Activated CD8-positive, alpha-beta memory T cell treated with anti-CD3 and anti-CD28 coated beads, Interleukin-2, amount 10 ng/mL, durations not matched to agents 7 days and 5 days (primary cell): ENCODE measurements at places on chromosomes 11 and 22.

DNA sequence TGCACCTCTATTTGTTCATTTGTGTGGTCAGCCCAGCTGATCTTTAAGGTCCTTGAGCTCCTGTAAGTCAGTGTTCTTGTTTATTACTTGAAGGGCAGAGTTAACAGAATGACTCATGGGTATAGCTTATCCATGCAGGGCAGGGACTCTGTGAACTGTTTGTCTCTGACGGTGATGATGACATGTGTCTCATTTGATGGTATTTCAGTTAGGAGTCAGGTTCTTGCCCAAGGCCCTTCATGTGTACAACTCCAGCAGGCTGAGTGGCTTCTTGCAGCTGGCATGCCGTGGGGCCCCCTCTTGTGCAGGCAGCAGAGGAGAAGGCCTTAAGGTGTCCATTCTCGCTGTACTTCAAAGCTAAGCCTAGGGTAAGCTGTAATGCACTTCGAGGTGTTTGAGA is 165.1 kb downstream of the DBX1 start:
- H3K27me3 ChIP-seq: peaks cover 7% of the 10 kb centered on the region
- no peaks in the 10 kb centered on the region for H3K4me1 ChIP-seq
- no peak overlapping the region for H3K27ac ChIP-seq
- DNase-seq: no peak
- H3K4me3 ChIP-seq: no peak overlapping the region

GRCh38 chr11:102603091-102603490 is 22.0 kb downstream of the MMP20 start:
- no peaks in the 10 kb centered on the region for H3K27me3 ChIP-seq
- H3K27ac ChIP-seq: no peak overlapping the region
- H3K4me3 ChIP-seq: no peak overlapping the region
- peaks cover 21% of the 10 kb centered on the region for H3K4me1 ChIP-seq
- no peaks in the 10 kb centered on the region for H3K36me3 ChIP-seq
- no peak for DNase-seq

GRCh38 chr11:128318856-128319474 is 268.4 kb downstream of the ETS1 start:
- H3K27ac ChIP-seq: peak overlapping the region; percentile 89
- H3K4me3 ChIP-seq: no peak overlapping the region
- H3K36me3 ChIP-seq: peaks cover 53% of the 10 kb centered on the region

GRCh38 chr11:66844496-66845142 is 1.4 kb downstream of the RCE1 start:
- H3K27ac ChIP-seq: peak overlapping the region; percentile 95
- H3K4me1 ChIP-seq: peaks cover 42% of the 10 kb centered on the region
- H3K27me3 ChIP-seq: no peaks in the 10 kb centered on the region
- H3K36me3 ChIP-seq: peaks cover 15% of the 10 kb centered on the region
- peak overlapping the region; percentile 92 for H3K4me3 ChIP-seq

GRCh38 chr11:114194702-114195101 is 101.5 kb upstream of the NNMT start:
- peaks cover 10% of the 10 kb centered on the region for H3K36me3 ChIP-seq
- DNase-seq: no peak
- peaks cover 5% of the 10 kb centered on the region for H3K4me1 ChIP-seq
- H3K4me3 ChIP-seq: no peak overlapping the region

- H3K4me1 ChIP-seq: no peaks in the 10 kb centered on the region
- H3K27me3 ChIP-seq: peaks cover 14% of the 10 kb centered on the region
- no peaks in the 10 kb centered on the region for H3K36me3 ChIP-seq
- no peak for DNase-seq
- H3K27ac ChIP-seq: no peak overlapping the region
Observed at GRCh38 chr22:44540756-44541670, 43.0 kb upstream of the RTL6 start.

DNA sequence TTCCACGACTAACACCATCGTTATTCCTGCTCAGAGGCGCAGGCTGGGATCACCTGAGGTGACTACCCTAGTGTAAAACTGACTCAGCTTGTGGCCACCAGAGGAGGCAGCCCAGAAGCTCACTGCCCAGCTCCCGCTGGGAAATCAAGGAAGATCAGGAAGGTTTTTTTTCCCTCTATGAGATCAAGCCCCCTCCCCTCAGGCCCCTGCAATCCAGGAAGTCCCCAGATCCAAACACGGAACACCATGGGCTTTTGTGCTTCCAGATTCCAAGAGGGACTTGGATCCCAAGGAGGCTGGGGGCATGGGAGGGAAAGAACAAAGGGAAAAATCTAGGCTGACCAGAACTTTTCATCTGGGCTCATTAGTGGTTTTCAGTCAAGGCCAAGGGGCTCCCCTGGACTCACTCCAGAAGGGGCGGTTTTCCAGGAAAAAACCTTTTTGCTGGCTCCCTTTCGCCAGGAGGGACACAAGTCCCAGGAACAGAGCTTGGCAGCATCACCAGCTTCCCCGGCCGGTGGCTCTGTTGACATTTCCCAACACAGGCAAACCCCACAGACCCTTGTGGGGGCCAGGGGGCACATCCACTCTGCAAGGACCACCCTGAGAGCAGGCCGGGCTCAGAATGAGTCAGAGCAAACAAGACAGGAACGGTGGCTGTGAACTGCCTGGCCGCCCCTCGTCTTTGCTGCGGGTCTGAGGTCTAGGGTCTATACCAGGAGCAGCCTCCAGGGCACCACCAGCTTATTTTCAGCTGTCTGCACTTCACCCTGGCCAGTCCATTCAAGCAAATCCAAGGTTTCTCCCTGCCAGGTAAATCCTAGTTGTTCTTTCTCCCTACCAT is 36.8 kb downstream of the MYH9 start:
- H3K4me3 ChIP-seq: no peak overlapping the region
- no peak for DNase-seq
- peak overlapping the region; percentile 86 for H3K27ac ChIP-seq
- H3K36me3 ChIP-seq: peaks cover 50% of the 10 kb centered on the region
- no peaks in the 10 kb centered on the region for H3K27me3 ChIP-seq

- H3K4me3 ChIP-seq: no peak overlapping the region
- no peak overlapping the region for H3K27ac ChIP-seq
- no peaks in the 10 kb centered on the region for H3K27me3 ChIP-seq
- no peaks in the 10 kb centered on the region for H3K4me1 ChIP-seq
Observed at GRCh38 chr22:46103181-46103580, 47.1 kb upstream of the PPARA start.

- no peak for DNase-seq
- H3K4me3 ChIP-seq: no peak overlapping the region
- no peaks in the 10 kb centered on the region for H3K4me1 ChIP-seq
- H3K27ac ChIP-seq: no peak overlapping the region
- peaks cover 23% of the 10 kb centered on the region for H3K36me3 ChIP-seq
Observed at GRCh38 chr11:77968337-77968736, 26.1 kb downstream of the INTS4 start.

GRCh38 chr22:28111501-28112189 is 192.6 kb upstream of the PITPNB start:
- H3K4me3 ChIP-seq: no peak overlapping the region
- peaks cover 8% of the 10 kb centered on the region for H3K27me3 ChIP-seq
- no peaks in the 10 kb centered on the region for H3K4me1 ChIP-seq
- no peaks in the 10 kb centered on the region for H3K36me3 ChIP-seq
- no peak for DNase-seq

- H3K27me3 ChIP-seq: no peaks in the 10 kb centered on the region
- no peak overlapping the region for H3K27ac ChIP-seq
- no peaks in the 10 kb centered on the region for H3K4me1 ChIP-seq
- H3K36me3 ChIP-seq: no peaks in the 10 kb centered on the region
- no peak for DNase-seq
- no peak overlapping the region for H3K4me3 ChIP-seq
Observed at GRCh38 chr22:43053176-43053575, 36.0 kb downstream of the TTLL1 start.

GRCh38 chr11:124880290-124880611 is 15.0 kb downstream of the ROBO3 start:
- no peak for DNase-seq
- no peaks in the 10 kb centered on the region for H3K36me3 ChIP-seq
- peaks cover 15% of the 10 kb centered on the region for H3K4me1 ChIP-seq
- H3K27me3 ChIP-seq: peaks cover 5% of the 10 kb centered on the region
- H3K4me3 ChIP-seq: no peak overlapping the region

DNA sequence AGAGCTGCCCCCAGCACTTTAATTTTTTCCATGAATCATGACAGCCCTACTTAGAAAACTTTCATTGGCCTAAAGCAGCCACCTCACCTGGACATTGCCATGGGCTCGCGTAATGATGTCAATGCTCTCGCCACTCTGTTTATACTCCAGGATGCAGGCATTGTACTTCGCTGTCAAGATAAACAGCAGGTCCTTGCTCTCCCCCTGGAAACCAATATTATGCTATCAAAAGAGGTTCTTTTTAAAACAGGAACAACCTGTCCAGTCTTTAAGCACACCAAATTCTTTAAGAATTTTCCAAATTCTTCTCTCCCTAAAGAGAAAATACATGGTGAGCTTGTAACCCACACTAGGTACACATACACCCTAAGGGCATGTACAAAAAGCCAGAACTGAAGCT is 3.0 kb downstream of the DDB1 start:
- no peaks in the 10 kb centered on the region for H3K27me3 ChIP-seq
- no peak overlapping the region for H3K27ac ChIP-seq
- H3K36me3 ChIP-seq: peaks cover 45% of the 10 kb centered on the region
- H3K4me3 ChIP-seq: no peak overlapping the region
- peaks cover 64% of the 10 kb centered on the region for H3K4me1 ChIP-seq
- DNase-seq: no peak

GRCh38 chr11:8689726-8690255 is 7.2 kb downstream of the RPL27A start:
- no peaks in the 10 kb centered on the region for H3K27me3 ChIP-seq
- H3K4me3 ChIP-seq: peak overlapping the region; percentile 97
- H3K27ac ChIP-seq: peak overlapping the region; percentile 99
- DNase-seq: no peak
- peaks cover 39% of the 10 kb centered on the region for H3K36me3 ChIP-seq
